ENCODE measurements at places on chromosomes 11 and 22.

- no peak for DNase-seq
These were observed 7.6 kb upstream of the SERPINH1 start for GRCh38 chr11:75554258-75555022.

DNA sequence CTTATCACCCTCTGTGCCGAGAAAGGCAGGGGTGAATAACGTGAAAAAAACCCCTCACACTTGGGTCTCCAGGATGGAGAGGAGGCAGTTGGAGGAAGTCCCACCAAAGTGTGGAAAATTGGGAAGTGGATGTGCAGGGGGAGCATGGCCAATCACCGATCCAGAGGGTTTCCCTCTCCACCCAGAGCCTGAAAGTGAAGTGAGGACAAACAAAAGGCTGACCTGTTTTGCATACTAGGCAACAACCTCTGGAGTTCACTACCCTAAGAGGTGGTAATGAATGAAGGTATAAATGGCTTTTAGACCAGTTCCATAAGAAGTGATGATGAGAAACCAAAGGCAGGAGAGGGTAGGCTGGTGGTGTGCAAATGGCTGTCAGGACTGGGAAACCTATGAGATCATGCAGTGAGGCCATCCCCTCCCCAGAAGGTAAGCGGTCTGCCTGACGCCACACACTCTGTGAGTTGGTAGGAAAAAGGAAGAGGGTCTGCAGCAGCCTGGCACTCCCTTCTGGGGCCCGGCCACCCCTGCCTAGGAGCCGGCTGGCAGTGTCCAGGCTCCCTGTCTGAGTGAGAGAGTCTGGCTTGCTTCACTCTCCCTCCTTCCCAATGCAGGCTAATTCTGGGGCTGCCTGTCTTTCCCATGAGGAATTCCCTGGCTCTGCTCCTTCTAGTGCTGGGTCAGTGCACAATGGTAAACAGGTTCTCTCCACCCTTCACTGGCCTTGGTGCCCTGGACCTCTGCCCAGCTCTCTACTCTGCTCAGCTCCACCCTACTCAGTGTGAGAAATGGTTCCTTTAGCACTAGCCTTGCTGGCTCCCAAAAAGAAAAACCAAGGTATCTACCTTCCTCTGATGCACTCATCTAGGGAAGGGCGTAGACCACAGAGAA lies 15.6 kb downstream of the TBC1D10A start:
- no peak for DNase-seq

- DNase-seq = no peak
These were observed 9.3 kb downstream of the SHISA8 start for GRCh38 chr22:41905411-41906202.

- DNase-seq = peak; percentile 18
These were observed 35.0 kb upstream of the OR9G4 start for GRCh38 chr11:56783448-56784041.

DNA sequence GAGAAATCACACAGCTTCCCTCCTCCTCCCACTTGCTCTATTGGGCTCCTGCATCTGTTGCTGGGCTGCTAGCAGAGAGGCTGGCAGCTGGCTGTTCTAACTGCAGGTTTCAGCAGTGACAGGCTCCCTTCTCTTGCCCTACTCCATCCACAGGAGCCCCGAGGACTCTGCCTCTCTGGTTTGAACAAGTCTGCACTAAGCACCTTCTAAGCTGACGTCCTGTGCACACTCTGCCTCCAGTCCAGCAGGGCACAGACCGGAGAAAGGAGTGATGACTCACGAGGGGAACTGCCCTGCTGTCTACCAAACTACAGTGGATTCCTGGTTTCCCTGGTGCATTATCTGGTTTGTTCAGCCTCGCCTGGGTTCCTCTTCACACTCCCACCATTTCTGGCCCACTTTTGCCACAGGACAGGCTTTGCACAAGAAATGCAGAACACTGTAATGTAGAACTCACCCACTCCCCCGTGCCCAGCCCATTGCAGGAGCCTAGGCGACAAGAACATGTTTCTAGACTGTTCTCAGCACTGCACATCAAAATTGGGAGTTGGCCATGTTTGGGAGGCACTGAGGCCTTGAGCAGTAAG lies 26.0 kb downstream of the IL10RA start:
- DNase-seq = no peak

DNA sequence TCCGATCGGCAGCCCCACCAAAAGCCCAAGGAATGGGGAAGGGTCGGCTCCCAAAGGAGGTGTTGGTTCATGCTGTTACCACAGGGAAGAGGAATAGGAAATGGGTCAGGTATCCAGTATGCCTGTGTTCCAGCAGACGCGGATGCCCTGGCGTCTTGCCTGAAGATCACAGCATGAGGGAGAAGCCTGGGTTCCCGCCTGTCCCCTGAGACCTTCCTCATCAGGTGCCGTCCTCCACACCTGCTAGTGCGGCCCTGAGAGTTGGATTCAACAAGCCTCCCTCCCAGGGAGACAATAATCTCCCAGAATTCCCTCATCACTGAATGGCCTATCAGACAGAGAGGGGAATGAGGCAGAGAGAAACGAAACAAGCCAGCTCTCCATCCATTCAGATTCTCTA lies 92.2 kb downstream of the SPATA19 start:
- peak; percentile 84 for DNase-seq

GRCh38 chr11:134072844-134073243 lies 4.0 kb downstream of the JAM3 start:
- no peak for DNase-seq

DNA sequence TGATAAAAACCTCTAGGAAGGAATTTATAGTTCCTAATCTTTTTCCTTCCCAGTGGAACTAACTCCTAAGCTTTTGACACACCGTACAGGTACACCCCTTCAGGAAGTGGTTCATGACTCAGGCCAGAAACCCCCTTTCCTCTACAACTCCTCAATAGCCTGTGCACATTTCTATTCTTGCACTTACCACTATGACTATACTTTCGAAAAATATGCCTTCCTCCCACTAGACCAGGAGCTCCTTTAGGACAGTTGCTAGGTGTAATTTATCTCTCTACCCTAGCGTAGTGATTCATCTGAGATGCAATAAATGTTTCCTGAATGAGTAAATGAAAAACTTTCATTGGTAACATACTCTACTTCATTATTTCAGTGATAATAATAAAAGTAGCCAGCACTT lies 14.5 kb downstream of the MAP6 start:
- no peak for DNase-seq

DNA sequence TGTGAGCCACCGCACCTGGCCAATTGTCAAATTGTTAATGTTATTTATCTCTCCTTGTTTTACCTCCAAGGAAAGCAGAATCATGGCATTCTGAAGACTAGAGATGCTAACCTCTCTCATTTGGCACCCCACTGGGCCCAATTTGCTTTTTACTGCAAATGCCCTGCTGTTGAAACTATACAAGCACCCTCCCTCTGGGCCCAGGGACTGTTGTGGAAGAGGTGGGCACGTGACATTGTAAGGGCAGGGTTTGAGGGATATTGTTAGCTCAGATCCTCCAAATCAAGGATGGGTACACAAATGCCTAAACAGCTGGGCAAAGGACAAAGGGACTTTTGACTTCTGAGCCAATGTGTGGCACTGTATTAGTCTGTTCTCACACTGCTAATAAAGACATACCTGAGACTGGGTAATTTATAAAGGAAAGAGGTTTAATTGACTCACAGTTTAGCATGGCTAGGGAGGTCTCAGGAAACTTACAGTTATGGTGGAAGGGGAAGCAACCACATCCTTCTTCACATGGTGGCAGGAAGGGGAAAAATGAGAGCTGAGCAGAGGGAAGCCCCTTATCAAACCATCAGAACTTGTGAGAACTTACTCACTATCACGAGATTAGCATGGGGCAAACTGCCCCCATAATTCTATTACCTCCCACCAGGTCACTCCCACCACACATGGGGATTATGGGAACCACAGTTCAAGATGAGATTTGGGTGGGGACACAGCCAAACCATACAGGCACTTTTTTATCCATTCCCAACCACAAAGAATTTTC lies 6.5 kb upstream of the ALDH3B2 start:
- DNase-seq = no peak

GRCh38 chr11:115256397-115257197 lies 247.6 kb downstream of the CADM1 start:
- no peak for DNase-seq

All from NCI-H2107 (cell line).